ENCODE measurements at places on chromosomes 7 and 10.

- no peak for DNase-seq
Observed at GRCh38 chr7:106054156-106054910, 57.8 kb downstream of the SYPL1 start.

- no peak for DNase-seq
Observed at GRCh38 chr10:91664426-91664825, 31.6 kb upstream of the PPP1R3C start.

DNA sequence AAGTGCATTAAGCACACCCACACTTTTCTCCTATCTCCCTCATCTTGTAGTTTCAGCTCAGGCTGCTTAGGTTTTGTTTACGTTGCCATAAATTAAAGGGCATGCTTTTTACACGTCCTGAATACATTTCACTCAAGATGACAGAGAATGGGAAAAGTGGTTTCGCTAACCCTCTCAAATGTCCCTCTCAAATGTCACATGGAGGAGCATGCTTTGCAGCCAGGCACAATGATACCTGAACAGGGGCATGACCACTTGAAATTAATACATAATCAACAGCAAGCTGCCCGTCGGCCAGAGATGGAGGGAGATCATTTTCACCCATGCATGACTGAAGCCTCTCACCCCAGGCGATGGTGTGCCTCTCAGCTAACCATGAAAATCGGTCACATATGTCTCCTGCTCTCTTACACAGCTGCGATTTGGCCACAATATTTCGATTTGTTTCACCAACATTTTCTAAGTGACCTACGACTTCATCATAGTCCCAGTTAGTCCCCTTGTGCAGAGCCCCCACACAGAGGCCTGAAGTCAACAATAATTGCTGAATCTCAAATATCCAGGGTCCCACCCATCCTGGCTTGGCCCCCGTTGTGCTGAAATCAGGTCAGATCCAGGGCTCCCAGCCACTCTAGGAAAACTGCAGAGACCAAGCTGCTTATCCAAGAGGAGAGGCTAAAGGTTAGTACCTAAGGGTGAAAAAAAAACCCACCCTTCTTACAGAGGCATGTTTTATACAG is 373.9 kb upstream of the NFE2L3 start:
- DNase-seq: no peak

DNA sequence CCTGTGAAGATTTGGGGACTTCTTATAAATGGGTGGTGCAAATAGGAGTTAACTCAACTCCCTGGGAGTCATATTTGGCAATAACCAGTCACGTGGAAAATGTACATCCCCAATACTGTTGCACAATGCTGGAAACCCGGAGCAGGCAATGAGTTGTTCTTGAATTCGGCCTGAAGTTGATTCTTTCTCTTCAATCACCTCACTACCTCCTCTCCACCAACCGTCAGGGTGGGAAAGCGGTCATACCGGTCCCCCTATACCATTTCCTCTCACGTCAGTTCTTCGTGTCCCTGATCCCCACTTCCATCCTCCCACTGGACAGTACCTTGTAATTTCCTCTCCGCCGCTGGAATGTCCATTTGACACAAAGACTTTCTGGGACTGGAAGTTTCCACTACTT is 2.8 kb downstream of the GIMAP5 start:
- no peak for DNase-seq

- DNase-seq: no peak
Observed at GRCh38 chr10:11116361-11116760, 98.7 kb downstream of the CELF2 start.

- no peak for DNase-seq
Observed at GRCh38 chr10:90227217-90227656, 525.8 kb downstream of the KIF20B start.

GRCh38 chr10:125213541-125214282 is 53.3 kb upstream of the CTBP2 start:
- no peak for DNase-seq

GRCh38 chr7:157769526-157770215 is 432.9 kb downstream of the DNAJB6 start:
- DNase-seq: no peak

GRCh38 chr7:24885305-24885704 is 94.7 kb downstream of the OSBPL3 start:
- DNase-seq: no peak

DNA sequence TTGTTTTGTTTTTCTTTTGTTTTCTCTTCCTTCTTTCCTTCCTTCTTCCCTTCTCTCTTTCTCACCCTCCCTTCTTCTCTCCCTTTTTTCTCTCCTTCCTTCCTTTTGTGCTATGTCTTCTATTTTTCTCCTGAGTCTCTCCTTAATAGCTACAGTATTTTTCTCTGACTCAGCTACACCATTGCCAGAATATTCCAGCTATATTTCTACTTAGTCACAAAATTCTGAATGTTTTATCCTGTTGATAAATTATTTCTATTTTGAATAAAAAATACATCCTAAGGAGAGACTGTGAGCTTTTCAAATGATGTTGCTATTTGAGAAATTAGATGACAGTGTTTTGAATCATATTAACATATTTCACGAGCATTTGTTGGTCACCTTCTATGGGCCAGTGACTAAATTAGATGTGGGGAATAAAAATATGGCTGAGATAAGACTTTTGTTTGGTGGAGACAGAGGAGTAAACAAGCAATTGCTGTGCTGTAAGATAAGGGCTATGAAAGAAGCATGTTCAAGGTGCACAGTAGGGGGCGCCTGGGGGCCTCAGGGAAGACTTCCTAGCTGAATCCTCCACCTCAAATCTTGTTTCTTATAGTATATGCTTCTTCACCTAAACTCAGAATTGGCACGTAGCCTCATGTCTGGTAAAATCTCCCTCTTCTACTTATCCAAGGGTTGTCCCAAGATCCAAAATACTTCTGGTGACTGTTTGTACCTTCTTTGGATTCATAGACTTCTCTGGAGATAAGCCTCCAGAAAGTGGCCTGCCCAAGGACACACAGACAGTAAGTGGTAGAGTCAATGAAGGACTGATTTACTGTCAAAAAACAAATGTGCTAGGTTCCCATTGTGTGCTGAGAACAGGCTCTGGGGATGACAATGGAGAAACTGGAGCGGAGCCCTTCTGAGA is 115.5 kb upstream of the CREB5 start:
- peak; percentile 2 for DNase-seq

DNA sequence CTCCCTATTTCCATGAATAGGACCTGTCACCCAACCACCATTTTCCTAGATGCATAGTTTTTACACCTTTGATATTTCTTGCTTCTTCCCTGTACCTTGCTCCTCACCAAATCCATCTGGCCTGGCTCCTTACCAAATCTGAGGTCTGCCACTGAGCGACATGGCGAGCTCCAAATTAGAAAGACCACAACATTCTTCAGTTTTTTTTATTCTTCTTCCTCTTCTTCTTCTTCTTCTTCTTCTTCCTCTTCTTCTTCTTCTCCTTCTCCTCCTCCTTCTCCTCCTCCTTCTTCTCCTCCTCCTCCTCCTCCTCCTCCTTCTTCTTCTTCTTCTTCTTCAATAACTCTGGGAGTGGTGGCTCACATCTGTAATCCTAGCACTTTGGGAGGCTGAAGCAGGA is 7.1 kb downstream of the CPED1 start:
- no peak for DNase-seq

DNA sequence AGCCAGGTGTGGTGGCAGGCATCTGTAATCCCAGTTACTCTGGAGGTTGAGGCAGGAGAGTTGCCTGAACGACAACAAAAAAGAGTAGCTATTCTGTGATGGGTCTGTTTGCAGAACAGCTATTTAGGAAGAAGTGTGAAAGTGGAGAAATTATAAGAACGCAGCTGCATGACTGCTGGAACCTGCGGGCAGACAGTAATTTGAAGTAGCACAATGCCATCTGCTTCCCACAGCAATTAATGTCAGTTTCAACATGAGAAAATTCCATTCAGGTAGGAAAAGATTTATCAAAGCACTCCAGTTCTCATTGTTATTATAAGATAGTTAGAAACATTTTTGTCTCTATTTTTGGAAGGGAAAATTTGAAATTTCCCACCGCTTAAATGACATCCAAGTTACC is 21.5 kb downstream of the LAMB1 start:
- DNase-seq: no peak

DNA sequence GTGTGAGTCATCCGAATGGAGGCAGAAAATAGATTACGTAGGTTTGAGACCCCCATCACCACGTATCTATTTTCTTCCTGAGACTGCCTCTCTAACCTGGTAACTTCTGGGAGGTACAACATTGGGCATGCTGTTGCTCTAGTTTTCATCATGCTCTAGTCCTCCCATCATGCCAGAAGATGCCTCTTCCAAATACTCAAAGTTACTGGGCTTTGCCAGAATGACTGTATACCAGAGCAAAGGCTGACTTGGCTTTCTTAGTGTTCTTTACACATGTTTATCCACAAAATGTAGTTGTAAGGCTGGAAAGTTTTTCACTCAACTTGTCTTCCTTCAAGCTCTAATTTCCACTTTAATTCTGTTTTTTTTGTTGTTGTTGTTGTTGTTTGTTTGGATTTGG is 370.5 kb downstream of the MDFIC start:
- no peak for DNase-seq

GRCh38 chr10:1368842-1369171 is 312.6 kb downstream of the WDR37 start:
- no peak for DNase-seq

GRCh38 chr7:90621747-90622140 is 25.6 kb downstream of the CDK14 start:
- DNase-seq: no peak

- DNase-seq: no peak
Observed at GRCh38 chr10:80197972-80198916, 7.1 kb downstream of the ANXA11 start.

- DNase-seq: no peak
Observed at GRCh38 chr7:70893422-70893821, 238.5 kb upstream of the GALNT17 start.

- peak; percentile 29 for DNase-seq
Observed at GRCh38 chr10:5551531-5552375, 27.0 kb downstream of the CALML3 start.

GRCh38 chr10:24457661-24458318 is 248.9 kb downstream of the KIAA1217 start:
- DNase-seq: no peak

- no peak for DNase-seq
Observed at GRCh38 chr10:32445036-32445435, 904 bp upstream of the CCDC7 start.

GRCh38 chr10:133474665-133475424 is 21.1 kb downstream of the SCART1 start:
- DNase-seq: no peak

- DNase-seq: no peak
Observed at GRCh38 chr10:31142026-31142425, 110.4 kb upstream of the ZNF438 start.

GRCh38 chr7:102834999-102835398 is 77.8 kb upstream of the LRRC17 start:
- peak; percentile 5 for DNase-seq

DNA sequence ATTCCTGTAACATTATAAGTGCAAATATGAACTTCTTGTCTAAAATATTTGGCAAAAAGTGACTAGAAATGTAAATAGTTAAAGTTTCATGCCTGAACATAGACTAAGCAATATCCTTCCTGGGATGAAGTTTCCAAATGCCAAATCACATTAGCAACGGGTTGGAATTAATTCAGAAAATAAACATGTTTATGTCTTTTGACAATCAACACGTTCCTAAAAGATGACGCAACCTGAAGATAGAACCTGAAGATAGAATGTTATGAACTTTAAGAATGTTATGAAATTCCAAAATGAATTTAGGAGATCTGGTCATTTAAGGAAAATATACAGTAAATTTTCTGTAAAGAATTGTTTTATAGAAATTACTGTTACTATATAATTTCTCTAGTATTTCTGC is 9.2 kb downstream of the LAMB4 start:
- no peak for DNase-seq

DNA sequence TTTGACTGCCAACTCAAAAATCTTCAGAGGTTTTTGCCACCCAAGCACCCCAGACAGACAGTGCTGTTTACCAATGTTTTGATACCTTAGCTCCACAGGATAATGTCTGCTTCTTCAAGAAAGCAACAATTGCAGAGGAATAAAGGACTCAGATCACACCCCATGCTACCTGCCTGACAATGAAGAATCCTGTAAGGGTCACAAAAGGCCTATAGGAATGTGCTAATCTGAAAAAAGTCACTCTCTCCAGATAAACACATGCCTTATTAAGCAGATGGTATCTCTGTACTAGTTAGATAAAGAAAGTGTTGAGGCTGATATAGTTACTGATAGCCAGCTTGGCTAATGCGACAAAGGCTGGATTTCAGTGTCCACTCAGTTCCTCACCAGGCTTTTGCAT is 1076.7 kb upstream of the SORCS1 start:
- DNase-seq: no peak

DNA sequence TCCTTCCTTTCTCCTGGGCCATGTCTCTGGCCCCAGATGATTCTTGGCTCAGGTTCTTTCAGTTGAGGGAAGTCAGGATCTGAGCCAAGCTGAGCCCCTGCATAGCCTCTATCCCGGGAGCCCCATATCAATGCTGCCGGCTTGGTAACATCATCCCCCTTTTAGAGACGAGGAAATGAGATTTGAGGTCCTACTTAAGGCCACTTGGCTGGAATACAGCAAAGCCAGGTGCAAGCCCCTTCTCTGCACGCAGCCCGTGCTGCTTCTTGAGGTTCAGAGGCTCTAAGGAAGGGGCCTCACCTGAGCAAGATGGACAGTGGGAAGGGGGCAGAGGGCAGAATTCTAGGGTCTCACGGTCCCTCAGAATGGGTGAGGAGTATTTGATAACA is 2.4 kb upstream of the IRF5 start:
- no peak for DNase-seq

GRCh38 chr10:69481305-69481704 is 30.0 kb downstream of the TSPAN15 start:
- DNase-seq: no peak

GRCh38 chr7:150977382-150978125 is 567 bp downstream of the KCNH2 start:
- no peak for DNase-seq

DNA sequence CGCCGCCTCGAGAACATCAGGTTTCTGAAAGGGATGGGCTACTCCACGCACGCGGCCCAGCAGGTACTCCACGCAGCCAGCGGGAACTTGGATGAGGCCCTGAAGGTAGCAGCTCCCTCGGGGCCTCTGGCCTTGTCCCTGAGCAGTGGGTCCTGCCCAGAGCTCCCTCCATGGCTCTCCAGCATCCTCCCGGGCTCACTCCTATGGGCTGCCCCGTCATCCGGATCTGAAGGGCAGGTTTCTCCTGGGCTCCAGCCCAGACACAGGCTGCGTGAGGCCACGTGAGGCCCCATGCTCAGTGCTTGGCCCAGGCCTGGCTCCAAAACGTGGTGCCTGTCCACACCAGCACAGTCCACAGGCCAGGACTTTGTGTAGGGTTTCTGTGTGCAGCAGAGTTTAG is 32.5 kb downstream of the NUB1 start:
- no peak for DNase-seq

DNA sequence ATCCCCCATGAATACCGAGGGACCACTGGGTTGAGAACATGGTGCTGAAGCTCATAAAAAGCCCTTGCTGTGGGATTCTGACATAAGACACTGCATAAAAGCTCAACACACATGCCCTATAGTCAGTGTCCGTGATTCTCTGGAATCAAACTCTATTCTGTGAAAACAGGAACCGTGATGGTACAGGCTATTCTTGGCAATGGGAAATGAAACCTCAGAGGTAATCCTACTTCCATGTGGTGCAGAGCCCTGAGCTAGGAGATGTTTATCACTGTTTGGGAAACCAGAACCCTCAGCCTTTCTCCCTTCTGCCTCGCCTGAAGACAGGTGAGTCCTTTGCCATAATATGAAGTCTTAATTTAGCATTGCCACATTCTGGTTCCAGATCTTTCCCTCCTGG is 80.8 kb upstream of the PRSS1 start:
- DNase-seq: no peak
